Activated CD4-positive, alpha-beta T cell treated with anti-CD3 and anti-CD28 coated beads for 48 hours (primary cell): ENCODE measurements at places on chromosomes 12 and 14.
A peak's percentile ranks its signal among the peaks of the same experiment; 100 is the strongest.

DNA sequence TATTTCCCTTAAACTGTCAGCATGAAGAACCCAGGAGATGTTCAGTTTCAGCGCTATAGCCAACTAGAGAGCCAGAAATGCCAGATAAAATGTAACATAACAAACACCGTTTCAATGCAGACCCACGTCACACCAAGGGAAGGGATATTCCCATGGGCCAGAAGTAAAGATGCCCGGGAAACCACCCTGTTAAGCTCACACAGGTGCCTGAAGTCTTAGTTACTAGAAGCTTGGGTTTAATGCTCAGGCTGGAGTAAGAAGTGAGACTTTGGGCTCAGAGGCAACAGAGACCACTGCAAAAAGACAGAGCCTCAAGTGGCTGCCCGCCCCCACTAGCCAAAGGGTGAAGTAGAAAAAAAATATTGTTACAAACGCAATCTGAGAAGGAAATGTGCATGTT lies 52.3 kb downstream of the SYNE3 start:
- DNase-seq: no peak

DNA sequence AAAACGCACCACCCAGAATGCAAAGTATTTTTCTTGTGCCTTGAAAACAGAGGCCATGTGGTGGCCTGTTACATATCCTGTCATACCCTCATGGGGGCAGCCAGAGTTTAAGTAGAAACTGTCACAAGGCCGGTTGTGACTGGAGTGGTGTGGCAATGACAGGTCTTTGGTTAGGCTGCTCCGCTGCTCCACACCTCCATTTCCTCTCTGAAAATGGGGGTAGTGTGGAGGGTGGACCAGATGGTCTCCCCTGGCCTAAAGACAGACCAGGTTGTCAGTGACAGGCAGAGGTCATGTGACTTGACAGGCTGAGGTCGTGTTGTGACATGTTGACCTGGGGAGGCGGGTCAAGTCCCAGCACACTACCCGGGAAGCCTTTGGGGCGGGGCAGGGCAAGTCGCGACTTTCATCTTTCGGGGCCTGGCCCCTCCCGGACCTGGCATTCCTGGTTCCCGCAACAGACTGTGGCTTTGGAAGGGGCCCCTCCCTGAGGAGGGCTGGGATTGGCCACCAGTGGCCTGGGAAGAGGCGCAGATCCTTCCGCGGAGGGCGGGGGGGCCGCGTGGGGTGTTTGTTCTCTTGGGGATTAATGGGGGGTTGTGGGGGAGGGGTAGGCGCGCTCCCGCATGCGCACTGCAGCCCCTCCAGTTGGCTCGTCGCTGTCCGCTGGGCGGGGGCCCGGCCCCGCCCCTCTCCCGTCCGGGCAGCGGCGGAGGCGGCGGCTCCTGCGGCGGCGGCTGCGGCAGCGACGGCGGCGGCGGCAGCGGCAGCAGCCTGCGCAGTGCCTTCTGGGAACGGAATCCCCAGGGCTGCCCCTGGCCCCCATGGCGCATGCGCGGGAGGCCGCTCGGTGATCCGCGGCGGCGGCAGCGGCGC lies at the start of gene MBD6:
TSS of gene MBD6 (plus strand) at position 814 of the 876 bp plus-strand sequence. CDS start 1,480 bp downstream, outside the sequence.
- DNase-seq: peak; percentile 93

- no peak for DNase-seq
These were observed 449.1 kb upstream of the SOX5 start for GRCh38 chr12:24398605-24399004.

- no peak for DNase-seq
These were observed 59.8 kb upstream of the VASH1 start for GRCh38 chr14:76701436-76701835.

- DNase-seq: no peak
These were observed 12.1 kb downstream of the SLC7A8 start for GRCh38 chr14:23171222-23171975.

GRCh38 chr12:2386566-2386965 lies 333.8 kb downstream of the CACNA1C start:
- DNase-seq: no peak

DNA sequence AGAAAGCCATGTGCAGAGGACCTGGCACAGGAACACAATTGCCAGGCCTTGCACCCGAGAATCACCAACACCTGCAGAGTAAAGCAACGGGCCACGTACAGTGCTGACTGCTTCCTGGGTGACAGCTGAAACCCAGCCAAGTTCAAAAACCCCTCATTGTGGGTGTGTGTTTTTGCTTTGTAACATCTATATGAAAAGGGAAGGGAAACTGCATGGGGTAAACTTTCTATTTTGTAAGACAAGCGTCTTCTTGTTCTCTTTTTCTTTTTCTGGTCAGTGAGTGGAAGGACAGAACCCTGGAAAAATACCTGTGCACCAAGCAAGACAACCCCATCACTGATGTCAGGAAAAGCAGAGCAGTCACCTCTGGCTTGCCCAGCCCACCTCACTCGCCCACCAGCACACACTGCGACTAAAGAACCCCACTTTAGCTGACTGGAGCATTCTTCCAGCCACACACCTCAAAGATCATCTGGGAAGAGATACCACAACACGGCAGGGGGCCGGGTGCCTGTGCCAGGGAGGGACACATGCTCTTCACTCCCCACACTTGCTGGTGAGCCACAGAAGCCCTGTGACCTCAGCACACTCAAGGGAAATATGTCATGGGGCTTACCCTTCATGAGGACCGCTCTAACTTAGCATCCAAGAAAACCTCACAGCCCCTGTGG lies 172.3 kb downstream of the NDUFA12 start:
- peak; percentile 36 for DNase-seq

DNA sequence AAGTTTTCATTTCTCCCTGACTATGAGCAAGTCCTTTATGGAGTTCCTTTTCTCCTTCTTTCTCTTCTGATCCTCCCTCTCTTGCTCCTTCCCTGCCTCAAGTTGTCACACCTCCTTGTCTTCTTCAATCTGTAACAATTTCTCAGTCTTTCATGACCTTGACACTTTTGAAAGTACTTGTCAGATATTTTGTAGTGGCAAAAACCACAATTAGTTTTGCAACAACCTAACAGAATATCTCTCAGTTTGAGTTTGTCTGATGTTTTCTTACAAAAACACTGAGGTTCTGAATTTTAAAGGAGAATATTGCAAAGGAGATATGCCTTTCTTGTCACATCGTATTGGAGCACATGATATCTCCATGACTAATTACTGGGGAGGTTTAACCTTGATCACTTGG lies 4.1 kb upstream of the CRADD start:
- no peak for DNase-seq

DNA sequence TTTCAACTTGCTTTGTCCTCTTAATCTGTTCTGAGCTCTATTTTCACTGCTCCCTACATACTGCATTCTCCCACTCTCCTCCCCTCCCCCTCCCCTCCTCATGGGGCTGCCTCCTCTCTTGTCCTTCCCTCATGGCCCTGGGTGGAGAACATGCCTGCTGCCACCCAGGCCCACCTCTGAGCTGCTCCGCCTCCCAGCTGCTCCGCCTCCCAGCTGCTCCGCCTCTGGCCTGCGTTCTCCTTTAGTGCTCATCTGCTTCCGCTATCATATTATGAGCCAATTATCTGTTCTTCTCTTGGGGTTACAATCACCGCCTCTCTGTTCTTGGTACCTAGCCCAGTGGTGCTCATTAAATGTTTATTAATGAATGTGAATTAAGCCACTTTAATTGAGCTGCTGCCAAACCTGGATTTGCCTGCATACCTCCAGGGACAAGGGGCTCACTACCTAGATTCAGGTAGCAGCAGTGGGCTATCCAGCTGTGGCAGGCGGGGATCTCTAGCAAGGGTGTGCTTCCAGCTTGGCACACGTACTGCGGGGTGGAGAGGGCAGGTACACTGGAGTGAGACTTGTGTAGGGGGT lies 32.0 kb upstream of the FAM181A start:
- no peak for DNase-seq

GRCh38 chr12:106074361-106074705 lies 64.4 kb downstream of the NUAK1 start:
- no peak for DNase-seq

- no peak for DNase-seq
These were observed 14.4 kb upstream of the HIP1R start for GRCh38 chr12:122820838-122821271.

DNA sequence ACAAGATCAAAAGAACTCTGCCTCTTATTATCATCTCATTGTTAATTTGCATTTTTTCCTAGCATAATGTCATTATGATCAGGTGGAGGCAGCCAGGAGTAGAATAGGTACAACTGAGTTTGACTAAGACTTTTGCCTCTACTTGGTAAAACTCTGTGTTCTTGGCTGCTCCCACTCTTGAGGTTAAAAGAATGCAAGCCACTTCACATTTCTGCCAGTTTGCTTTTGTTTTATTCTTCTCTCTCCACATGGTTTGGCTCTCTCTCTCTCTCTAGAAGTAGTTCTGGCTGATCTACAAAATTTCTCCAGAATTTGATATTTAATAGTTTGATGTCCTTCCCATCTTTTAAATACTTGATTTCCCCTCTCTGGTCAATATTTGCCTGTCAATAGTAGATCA lies 170.7 kb upstream of the E2F7 start:
- no peak for DNase-seq

GRCh38 chr12:88643685-88644084 lies 63.4 kb upstream of the KITLG start:
- no peak for DNase-seq

DNA sequence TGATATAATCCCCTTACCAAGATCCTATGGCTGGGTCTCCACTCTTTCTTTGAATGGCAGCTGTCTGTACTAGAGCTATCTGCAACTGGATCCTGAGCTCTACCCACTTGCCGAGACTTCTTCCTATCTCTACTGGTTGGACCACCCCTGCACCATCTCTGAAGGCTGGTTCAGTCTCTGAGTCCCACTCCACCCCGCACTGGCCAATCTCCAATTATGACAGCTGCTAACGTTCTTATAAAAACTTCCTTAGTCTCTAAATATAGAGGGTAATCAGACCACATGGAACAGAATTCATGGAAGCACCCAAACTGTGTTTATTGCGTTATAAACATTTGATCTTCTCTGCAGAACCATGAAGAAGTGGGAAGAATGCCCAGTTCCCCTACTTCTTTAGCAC lies 186.6 kb upstream of the EEA1 start:
- no peak for DNase-seq

DNA sequence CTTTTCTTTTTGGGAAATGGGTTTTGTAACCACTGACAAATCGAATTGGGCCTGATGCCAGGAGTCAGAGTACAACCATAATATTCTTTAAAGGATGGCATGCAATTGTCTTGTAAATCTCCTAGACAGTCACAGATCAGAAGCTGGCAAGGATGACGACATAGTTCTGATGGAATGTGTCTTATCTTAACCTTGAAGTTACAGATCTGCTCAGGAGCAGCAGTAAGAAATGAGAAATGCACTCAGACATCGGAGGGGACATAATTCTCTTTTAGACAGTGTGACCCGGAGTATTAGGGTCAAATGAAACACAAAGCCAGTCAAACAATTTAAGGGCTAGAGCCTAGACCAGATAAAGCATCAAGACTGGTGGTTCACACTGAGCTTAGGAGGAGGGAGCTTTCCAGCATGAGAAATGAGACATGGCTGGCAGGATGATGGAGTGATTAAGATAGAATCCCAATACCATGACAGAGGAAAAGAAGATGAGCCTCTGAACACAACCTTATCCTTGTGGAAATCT lies 17.5 kb downstream of the CBX5 start:
- DNase-seq: no peak

DNA sequence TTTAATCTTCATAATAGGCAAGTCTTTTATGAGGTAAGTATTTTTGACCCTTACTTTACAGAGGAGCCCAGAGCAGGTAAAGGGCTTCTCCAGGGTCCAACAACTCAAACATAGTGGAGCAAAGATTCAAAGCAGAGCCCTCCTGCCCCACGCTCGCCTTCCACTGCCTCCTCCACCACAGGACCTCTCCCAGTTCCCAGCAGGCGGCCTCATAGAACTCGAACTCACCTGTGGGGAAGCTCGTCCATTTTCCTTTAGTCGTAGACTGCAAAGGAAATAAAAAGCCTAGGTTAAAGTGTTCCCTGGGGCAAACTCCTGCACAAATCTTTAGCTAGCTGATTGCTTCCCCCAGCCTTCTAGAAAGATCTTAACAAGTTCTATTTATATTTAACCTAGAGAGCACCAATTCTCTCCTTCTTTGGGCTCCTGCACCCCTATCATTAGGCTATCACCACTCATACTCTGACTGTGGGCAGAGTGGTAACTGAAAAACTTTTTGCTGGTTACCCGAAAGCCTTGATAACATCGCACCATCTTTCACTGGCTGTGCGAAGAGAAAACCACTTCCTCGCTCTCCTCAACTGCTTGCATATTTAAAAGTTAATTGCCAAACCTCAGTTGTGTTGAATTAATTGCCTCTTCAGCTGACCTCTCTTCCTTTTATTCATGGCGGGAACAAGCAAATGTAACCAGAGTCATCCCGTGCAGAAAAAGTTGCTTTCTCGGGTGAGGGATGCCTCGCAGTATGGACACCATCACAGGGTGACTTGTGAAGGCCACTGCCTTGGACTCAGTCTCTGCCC lies 299.6 kb downstream of the DPF3 start:
- DNase-seq: peak; percentile 33

DNA sequence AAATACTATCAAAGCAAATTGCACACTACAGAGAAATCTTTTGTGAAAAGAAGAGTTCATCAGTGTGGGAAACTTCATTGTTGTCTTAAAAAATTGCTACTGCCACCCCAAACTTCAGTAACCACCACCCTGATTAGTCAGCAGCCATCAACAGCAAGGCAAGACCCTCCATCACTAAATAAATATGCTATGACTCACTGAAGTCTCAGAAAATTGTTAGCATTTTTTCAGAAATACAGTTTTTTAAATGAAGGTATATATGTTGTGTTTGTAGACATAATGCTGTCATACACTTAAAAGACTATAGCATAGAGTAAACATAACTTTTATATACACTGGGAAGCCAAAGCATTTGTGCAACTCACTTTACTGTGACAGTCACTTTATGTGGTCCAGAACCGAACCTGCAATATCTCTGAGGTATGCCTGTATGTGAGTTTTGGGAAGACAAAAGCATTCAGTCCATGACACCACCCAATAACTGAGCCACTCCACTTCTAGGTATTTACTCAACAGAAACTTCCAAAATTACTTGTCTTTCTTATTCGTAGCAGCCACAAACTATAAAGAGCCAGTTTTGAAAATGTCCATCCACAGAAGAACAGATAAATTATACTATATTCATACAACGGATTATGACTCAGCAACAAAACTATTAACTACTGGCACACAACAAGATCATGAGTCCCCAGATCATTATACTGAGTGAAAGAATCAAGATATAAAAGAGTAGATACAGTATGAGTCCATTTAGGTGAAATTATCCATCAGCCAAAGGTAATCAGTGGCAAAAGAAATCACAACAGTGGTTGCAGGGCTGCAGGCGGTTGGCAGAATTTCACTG lies 649.6 kb downstream of the BCL11B start:
- DNase-seq: no peak

DNA sequence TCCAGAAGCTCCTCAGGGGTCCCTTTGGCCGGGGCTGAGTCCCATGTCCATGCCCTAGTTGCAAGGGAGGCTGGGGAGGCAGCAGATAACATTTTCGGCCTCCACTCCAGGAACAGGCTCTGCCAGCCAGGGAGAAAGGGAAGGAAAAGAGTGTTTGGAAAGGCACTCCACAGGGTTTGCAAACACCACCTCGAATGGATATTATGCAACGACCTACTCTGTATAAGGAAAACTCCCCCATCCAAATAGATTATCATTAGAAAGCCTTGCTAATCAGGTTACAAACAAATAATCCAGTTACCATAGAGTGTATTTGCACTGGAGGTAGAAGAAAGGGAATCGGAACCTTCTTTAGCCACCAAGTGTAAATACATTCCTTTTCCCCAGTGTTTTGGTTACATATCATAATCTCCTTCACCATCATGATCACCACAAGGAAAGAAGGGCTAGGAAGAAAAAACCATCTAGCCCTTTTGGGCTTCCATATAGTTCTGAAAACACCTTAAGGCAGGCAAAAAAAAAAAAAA lies 40.4 kb downstream of the TMCC3 start:
- DNase-seq: no peak
